ENCODE measurements at places on chromosomes 13 and 19.

DNA sequence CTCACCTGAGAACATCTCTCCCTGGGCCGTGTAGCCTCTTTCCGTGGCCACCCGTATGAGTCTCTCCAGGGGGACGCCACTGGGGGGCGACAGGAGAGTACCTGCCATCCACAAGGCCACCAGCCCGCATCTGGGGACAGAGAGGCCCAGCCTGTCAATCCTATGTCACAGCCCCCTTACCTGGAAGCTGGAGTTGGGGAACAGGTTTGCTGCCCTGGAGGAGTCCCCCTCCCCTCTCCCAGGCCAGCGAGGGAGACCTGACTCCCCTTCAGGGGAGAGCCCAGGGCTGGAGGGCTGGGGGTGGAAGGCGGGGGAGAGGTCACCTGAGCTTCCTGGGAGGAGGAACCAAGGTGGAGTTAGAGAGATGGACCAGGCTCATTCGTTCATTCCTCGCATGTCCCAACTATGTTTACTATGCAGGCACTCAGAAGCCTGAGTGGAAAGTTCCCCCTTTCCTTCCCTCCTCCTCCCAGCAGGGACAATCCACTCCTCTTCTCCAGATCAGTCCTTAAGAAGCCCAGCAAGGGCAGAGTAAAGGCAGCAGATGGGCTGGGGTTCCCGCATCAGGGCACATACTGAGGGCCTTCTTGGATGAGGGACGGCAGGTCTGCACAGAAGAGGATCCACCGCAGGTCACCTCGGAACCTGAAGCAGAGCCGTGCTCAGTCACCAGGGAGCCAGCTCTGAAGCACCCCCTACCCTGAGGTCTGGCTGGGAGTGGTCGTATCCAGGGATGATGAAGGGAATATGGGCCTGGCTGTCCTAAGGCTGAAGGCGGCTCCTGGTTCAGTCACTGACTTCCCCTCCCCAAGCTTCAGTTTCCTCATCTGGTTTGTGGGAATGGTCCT lies 5.5 kb downstream of the ACTMAP start:
- no peak for DNase-seq

DNA sequence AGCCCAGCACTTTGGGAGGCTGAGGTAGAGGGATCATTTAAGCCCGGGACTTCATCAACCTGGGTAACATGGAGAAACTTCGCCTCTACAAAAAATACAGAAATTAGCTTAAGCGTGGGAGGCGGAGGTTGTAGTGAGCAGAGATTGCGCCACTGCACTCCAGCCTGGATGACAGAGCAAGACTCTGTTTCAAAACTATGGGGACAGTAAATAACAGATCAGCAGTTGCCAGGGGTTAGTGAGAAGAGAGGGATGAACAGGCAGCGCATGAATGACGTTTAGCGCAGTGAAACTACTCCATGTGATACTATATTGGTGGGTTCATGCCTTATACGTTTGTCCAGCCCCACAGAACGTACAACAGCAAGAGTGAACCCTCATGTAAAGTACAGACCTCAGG lies 7.1 kb upstream of the ICAM3 start:
- DNase-seq, result no peak

GRCh38 chr19:34353546-34353945 lies 11.4 kb upstream of the GPI start:
- no peak for DNase-seq

- DNase-seq, result peak; percentile 88
Observed at GRCh38 chr19:55654868-55655647, at the start of gene U2AF2. TSS of gene U2AF2 (plus strand) at chr19:55655035. CDS start at chr19:55655105, 70 bp downstream.

- peak; percentile 12 for DNase-seq
Observed at GRCh38 chr13:40445557-40445990, 220.9 kb downstream of the FOXO1 start.

DNA sequence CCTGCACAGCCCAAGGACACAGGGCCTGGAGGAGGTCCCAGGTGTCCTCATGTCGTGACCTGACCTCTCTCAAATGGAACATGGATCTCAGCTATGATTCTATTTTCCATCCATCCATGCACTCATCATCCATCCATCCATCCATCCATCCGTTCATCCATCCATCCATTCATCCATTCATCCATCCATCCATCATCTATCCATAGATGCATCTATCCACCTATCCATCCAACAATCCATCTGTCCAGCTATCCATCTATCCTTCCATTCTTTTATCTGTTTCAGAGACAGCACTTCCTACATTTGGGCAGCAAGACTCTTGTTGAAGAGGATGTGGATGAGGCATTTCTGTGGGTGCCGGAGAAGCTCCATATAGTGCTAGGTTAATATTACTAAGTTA lies 86.7 kb downstream of the SCGB2B2 start:
- no peak for DNase-seq

GRCh38 chr19:48713041-48713863 lies 6.3 kb downstream of the MAMSTR start:
- DNase-seq, result no peak

GRCh38 chr13:50812242-50812641 lies 31.2 kb downstream of the DLEU7 start:
- no peak for DNase-seq

DNA sequence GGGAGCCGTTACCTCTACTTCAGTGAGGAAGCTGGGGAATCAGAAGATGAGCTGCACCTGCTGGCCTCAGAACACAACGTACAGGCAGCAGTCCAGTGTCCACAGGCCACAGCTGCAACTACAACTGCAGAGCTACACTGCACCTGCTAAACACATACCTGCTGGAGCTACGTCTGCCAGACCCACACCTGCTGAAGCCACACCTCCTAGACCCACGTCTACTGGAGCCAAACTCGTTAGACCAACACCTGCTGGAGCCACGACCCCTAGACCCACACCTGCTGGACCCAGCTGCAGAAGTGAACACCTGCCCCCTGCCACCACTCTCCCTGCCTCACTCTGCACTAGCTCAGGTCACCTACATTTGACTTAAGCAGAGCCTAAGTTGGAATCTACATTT lies 169.9 kb downstream of the USP12 start:
- DNase-seq, result peak; percentile 60

DNA sequence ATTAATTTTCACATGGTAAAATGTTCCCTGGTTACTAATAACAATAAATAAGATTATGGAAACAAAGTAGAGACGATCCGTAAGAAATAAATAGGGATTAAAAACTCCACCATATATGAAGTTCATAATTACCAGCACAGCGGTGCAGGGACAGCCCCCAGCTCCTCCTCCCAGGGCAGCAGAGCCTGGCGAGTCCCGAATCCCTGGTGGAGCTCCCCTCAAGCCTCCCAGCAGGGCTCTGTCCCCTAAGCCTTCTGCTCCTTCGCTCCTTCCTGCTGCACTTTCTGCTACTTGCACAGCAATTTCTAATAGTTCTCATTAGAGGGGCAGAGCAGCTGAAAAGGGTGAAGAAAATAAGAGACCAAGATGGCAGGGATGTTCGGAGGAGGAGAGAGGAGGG lies 43.6 kb downstream of the RASA3 start:
- DNase-seq, result no peak

DNA sequence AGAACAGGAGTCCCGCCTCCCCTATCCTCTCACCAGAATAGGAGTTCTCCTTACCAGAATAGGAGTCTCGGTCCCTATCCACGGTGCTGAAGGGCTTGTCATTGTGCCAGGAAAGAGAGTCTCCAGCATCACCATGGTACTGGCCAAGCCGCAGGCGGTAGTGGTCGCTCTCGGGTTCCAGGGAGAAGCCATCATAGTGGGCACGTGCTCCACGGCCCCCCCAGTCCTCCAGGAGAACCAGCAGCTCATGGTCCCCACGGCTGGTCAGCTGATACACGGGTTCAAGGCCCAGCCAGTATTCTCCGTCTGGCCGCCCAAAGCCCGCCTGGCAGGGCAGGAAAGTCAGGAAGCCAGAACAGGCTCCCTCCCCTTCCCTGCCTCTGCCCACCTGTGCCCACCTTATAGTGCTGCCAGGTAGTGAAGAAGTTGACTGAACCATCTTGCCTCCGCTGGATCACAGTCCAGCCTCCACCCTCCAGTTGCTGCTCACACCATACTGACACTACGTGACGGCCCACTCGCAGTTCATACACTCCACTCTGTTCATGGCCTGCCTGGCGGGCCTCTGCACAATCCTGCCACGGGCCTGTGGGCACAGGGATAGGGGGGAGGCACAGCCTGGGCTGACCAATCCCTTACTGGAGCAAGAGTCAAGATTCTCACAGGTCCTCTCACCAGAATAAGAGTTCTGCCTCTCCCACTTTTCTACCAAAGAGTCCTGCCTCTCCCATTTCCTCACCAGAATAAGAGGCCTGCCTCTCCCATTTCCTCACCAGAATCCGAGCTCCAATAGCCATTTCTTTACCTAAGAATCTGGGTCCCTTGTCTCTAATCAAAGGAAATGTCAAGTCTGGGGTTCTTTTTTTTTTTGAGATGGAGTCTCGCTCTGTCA lies 7.4 kb downstream of the SHFL start:
- DNase-seq, result no peak

DNA sequence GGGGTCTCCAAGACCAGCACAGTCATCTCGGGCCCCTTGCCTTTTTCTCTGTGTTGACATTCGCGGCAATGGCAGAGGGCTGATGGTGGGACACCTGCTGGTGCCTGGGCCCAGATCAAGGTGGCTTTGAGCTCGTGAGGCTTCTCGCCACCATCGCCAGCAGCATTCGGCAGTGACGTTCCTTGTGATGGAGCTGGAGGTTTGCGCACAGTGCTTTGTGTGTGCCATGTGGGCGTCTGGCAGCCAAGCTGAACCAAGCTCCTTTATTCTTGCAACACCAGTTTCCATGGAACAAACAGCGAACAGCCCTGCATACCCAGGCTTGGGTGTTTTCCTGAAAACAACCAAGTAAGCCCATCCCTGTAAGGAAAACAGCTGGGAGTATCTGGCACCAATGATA lies 9.1 kb upstream of the TMEM255B start:
- DNase-seq, result no peak

DNA sequence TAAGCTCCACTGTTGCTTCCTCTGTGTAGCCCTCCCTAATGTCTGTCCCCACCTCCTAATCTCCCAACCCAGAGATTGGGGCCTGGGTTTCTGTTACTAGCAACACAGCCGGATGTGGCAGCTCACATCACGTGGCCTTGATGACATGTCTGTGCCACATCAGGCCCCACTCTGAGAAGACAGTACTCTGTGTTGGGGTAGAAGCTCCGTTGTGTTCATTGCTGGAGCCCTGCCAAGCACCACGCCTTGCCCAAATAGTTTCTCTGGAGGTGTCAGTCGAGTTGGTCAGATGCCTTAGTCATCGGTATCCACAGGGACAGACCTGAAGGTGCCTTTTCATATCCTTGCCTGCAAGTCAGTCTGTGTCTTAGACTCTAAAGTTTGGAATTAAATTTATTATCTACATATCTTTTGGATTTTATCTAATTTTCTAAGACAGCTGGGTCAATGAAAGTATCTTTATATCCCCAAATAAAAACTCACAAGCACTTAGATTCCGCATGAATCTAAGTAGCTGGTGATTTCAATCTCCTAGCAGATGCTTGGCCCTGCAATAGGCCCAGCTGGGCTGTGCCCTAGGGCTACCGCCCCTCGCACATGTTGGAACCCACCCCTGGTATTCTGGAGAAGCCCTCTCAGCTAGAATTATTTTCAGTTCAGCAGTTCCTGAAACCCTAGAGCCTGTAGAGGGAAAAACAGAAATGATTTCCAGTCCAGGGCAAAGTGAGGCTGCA lies 204.0 kb upstream of the TSHZ3 start:
- no peak for DNase-seq

DNA sequence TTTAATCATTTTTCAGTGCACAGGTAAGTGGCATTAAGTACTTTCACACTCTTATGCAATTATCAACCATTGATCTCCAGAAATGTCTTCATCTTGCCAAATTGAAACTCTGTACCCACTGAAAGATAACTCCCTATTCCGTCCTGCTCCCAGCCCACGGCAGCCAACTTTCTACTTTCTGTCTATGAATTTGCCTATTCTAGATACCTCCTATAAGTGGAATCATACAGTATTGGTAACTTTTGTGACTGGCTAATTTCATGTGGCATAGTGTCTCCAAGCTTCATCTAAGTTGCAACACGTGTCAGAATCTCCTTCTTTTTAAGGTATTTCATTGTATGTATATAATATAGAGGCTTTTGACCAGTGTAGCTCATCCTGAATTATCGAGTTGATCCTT lies 5.7 kb upstream of the CEACAM18 start:
- no peak for DNase-seq

- no peak for DNase-seq
Observed at GRCh38 chr19:46035546-46035945, 5.3 kb downstream of the IGFL4 start.

GRCh38 chr13:74767050-74767449 lies 632.8 kb upstream of the KLF12 start:
- no peak for DNase-seq

DNA sequence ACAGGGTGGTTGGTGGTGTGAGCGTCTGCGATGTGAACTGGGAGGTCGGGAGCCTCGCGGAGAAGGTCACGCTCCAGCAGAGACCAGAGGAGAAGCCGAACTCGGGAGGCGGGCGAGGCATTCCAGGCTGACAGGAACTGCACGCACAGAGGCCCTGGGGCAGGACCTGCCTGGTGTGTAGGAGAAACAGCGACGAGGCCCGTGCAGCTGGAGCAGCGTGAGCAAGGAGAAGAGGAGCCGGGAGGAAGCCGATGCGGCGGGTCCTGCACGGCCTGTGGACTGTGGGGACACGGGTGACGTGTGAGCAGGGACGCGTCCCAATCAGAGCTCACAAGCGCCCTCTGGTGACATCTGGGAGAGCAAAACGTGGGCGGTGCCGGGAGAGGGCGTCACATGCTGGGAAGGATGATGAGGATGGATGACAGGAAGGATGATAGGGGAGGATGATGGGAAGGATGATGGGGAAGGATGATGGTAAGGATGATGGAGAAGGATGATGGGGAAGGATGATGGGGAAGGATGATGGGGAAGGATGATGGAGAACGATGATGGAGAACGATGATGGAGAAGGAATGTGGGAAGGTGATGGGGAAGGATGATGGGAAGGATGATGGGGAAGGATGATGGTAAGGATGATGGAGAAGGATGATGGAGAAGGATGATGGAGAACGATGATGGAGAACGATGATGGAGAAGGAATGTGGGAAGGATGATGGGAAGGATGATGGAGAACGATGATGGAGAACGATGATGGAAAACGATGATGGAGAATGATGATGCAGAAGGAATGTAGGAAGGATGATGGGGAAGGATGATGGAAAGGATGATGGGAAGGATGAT lies 16.1 kb upstream of the MADCAM1 start:
- peak; percentile 35 for DNase-seq

- no peak for DNase-seq
Observed at GRCh38 chr19:39916236-39916635, 18.2 kb downstream of the FCGBP start.

DNA sequence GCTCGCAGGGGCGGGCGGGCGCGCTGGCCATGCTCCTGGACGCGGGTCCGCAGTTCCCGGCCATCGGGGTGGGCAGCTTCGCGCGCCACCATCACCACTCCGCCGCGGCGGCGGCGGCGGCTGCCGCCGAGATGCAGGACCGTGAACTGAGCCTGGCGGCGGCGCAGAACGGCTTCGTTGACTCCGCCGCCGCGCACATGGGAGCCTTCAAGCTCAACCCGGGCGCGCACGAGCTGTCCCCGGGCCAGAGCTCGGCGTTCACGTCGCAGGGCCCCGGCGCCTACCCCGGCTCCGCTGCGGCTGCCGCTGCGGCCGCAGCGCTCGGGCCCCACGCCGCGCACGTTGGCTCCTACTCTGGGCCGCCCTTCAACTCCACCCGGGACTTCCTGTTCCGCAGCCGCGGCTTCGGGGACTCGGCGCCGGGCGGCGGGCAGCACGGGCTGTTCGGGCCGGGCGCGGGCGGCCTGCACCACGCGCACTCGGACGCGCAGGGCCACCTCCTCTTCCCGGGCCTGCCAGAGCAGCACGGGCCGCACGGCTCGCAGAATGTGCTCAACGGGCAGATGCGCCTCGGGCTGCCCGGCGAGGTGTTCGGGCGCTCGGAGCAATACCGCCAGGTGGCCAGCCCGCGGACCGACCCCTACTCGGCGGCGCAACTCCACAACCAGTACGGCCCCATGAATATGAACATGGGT lies 599 bp downstream of the ZIC2 start:
- peak; percentile 46 for DNase-seq
